ENCODE measurements at places on chromosomes 2 and 18. TPM values are rescaled to one million over a fixed set of nuclear protein-coding genes. Genes with fewer than 3 reads are reported as not detected.
A peak's percentile ranks its signal among the peaks of the same experiment; 100 is the strongest.

DNA sequence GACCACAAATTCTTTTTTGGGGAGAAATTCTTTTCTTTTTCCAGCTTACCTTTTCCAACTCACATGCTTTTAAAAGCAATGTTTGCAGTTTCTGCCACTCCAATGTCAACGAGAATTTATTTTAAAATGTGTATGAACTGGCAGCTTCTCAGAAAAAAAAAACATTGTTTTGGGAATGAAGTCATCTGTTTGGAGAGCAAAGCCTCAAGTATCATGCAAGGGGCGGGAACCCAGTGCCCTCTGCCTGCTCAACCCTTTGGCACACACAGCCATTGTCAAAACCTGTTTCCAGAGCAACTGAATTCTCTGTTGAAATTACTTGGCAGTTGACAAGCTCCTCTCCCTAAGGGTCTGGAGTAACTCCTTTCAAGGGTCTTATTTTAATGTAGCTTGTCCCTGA, 128.5 kb downstream of the QPCT start:
- no peak for DNase-seq

Gene GAL3ST2
- 0.37 TPM for total RNA-seq

- DNase-seq: no peak
Measured at GRCh38 chr2:235405612-235406361, 88.1 kb upstream of the AGAP1 start.

DNA sequence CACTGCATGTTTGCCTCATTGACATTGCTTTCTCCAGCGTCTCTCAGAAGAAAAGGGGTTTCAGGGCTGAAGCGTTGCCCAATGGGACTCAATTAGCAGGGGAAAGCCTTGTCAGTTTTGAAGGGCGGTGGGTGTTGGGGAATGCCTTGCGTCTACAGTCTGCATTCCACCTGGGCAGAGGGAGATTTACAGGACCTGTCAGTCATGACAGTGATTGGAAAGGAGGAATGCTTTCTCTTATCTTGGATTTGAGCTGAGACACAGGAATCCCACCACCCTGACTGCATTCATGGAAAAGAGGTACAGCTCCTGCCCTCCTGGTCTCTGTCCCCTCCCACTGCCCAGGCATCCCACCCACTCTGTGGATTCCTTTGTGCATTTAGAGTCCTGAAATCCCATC, 123.9 kb downstream of the ACKR3 start:
- no peak for DNase-seq

GRCh38 chr2:239584986-239585385, 184.2 kb upstream of the HDAC4 start:
- no peak for DNase-seq

Gene TEX44
- total RNA-seq: not detected

- no peak for DNase-seq
Measured at GRCh38 chr2:177889818-177890460, 182.6 kb downstream of the PDE11A start.

- no peak for DNase-seq
Measured at GRCh38 chr2:233844064-233844807, 10.1 kb downstream of the HJURP start.

Gene CFAP65
- total RNA-seq: 0.18 TPM

Gene GATA6
- not detected for total RNA-seq

- no peak for DNase-seq
Measured at GRCh38 chr2:196968516-196968915, 42.0 kb upstream of the PGAP1 start.

DNA sequence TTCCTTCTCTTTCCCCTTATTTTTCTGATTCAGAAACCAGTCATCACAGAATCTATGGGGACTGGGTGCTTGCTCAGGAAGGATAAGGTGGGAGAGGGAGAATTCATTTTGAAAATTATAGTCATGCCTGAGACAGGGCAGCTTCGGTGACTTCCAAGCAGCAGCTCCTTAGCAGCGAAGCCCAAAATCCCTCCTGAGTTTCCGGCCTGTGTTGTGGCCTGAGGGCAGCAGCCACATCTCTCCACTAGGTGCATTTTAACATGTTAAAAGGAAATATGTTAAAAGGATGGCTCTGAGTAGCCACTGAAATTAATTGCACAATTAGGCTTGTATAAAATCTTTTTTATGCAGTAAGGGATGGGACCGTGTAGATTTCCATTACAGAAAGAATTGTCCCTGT, 207.0 kb upstream of the RAB12 start:
- DNase-seq: no peak

Gene SLC4A5
- total RNA-seq: 0.50 TPM

DNA sequence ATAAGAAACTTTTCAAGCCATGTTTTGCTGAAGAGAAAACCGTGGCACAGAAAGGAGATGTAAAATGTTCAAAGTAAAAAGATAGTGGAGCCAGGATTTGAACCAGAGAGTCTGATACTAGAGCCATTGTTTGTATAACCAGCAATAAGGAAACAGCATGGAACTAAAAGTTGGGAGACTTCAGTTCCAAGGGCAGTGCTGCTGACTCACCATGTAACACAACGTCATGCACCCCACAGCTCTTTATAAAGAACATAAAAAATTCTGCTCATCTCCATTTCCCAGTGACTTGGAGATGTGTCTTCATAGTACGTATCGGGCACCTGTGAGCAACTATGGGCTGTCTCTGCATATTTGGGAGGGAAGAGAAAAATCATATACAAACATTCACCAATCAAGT, 353.0 kb upstream of the PIK3C3 start:
- DNase-seq: no peak

DNA sequence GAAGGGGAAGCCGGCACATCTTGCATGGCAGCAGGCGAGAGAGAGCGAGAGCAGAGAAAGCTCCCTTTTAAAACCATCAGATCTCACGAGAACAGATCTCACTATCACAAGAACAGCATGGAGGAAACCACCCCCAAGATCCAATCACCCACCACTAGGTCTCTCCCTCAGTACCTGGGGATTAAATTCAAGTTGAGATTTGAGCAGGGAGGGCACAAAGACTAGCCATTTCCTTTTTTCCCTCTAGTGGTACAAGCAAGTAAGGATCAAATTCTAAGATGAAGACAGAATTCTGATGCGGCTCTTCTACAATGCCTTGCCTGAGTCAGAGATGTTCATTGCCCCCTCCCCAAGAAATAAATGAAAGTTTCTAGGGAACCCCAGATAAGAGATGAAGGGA, 45.6 kb upstream of the ANKRD44 start:
- DNase-seq: peak; percentile 43

DNA sequence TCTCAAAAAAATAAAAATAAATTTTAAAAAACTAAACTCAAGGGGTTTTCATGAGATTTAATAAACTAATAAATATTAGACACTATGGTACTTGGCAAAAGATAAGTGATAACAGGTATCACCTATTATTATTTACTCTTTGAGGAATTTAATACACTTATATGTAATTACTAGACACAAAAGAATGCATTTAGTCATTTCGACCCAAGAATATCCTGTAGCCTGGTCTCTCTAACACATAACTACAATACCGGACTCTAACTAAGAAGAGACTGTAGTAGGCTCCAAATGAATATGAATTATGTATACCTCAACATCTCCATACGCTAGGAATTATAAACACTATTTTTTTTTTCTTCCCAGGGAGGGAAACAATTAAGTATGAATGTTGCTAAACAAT, 850.7 kb downstream of the CPS1 start:
- no peak for DNase-seq

DNA sequence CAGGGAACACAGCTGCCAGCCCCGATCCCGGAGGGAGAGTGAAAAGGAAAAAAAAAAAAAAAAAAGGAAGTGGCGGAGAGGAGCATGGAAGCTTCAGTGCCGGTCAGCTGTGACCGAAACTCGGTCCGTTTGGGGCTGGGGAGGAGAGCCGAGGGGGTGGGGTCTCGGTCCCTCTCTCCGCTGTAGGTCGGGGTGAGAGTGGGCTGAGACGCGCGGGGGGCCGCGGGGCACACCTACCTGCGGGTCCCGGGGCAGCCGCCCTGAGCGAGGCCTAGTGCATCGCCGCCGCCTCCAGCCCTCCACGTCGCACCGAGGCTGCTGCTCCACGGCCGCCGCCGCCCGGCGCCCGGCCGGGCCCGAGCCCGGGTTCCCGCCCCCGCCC, 536 bp downstream of the VPS54 start:
- no peak for DNase-seq
